ENCODE measurements at places on chromosomes 5 and 9. TPM values are rescaled to one million over a fixed set of nuclear protein-coding genes. Genes with fewer than 3 reads are reported as not detected.

Gene HSD17B3
- not detected for total RNA-seq

Gene PRR7
- 8.9 TPM for total RNA-seq

Gene GM2A
- total RNA-seq, result 19.9 TPM

Gene KCNV2
- not detected for total RNA-seq

Gene COL15A1
- not detected for total RNA-seq

Gene PCDHB3
- total RNA-seq, result 0.27 TPM

Gene ANKRD34B
- total RNA-seq, result not detected

Gene RASEF
- under 0.01 TPM for total RNA-seq

Gene DOCK8
- total RNA-seq, result 0.80 TPM

Gene ISCA1
- 36.0 TPM for total RNA-seq

Gene AHRR
- total RNA-seq, result 6.8 TPM

Gene NDST1
- total RNA-seq, result 94.3 TPM

Gene FXN
- total RNA-seq, result 11.5 TPM

Gene LAMC3
- 0.22 TPM for total RNA-seq

Gene IFNA21
- not detected for total RNA-seq

Gene NOP16
- 42.0 TPM for total RNA-seq

Gene SUSD3
- total RNA-seq, result 0.13 TPM

Gene TAL2
- not detected for total RNA-seq

Gene C8G
- not detected for total RNA-seq

Gene RLN2
- 0.22 TPM for total RNA-seq

Gene FAM221B
- total RNA-seq, result not detected

Gene TRIM36
- 0.43 TPM for total RNA-seq

Gene MAMDC2
- 20.5 TPM for total RNA-seq

Gene CDH6
- 0.13 TPM for total RNA-seq

Gene PCA3
- 2.2 TPM for total RNA-seq

Gene JAKMIP2
- total RNA-seq, result not detected
